ENCODE measurements at places on chromosomes 6 and 20.

GRCh38 chr6:163415620-163416556 lies 1.4 kb downstream of the QKI start:
- no peak for DNase-seq

DNA sequence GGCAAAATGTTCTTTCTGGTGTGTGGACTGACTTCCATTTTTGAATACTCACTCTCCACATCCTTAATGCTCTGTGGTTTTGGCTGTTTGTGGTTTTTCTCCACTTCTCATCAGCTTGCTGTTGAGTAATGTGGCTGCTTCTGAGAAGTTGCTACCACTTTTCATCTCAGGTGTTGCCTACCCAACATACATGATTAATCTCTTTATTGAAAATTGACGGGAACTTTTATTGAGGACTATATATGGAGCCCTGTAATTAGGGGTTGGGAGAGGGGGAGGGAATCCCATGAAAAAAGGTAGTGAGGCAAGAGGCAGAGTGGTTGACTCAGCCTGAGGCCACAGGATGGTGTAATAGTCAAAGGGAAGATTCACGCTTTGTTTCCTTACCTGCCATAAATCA lies 17.6 kb downstream of the IL22RA2 start:
- no peak for DNase-seq

- no peak for DNase-seq
These were observed at the start of gene SLC22A23 for GRCh38 chr6:3456898-3457709. Gene SLC22A23 (minus strand): TSS chr6:3457050. CDS start chr6:3456559, 491 bp downstream.

GRCh38 chr6:125797120-125797885 lies 6.5 kb downstream of the NCOA7 start:
- DNase-seq, result no peak

GRCh38 chr6:90156861-90157260 lies 139.8 kb downstream of the BACH2 start:
- no peak for DNase-seq

- DNase-seq, result no peak
These were observed 18.1 kb downstream of the PLEKHG1 start for GRCh38 chr6:150617496-150618460.

DNA sequence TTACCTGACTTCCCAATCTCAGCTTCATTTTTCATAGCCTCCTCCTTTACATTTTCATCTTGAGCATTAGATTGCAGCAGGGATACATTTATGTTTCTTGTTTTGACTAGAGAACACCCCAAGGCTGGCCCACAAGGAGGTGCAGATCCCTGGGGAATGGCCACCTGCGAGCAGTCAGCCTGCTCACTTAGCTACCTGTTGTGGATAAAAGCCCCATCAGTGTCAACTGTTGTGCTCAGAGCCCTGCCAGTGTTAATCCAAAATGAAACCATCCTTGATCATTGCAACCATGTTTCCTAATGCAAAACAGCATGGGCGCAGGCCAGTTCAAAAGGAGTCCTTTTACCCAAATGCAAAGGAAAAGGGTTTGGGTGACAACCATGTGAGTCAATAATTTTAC lies 50.8 kb downstream of the CNR1 start:
- no peak for DNase-seq

DNA sequence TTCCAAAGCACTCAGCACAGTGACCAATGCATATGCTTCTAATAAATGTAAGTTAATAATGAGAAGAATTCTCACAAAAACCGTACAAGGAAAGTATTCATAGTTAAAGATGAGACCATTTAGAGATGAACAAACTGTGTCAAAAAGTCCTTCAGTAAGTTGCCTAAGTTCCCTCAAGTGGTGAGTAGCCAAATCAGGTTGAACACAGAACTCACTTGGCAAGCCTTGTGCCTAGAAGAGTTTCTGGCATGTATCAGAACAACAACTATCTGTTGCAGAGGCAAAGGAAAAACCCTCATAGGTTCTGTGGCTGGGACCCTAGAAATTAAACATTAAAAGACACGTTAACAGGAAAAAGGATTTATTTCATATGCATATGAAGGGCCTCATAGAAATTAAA lies 129.6 kb upstream of the DOK5 start:
- DNase-seq, result no peak

DNA sequence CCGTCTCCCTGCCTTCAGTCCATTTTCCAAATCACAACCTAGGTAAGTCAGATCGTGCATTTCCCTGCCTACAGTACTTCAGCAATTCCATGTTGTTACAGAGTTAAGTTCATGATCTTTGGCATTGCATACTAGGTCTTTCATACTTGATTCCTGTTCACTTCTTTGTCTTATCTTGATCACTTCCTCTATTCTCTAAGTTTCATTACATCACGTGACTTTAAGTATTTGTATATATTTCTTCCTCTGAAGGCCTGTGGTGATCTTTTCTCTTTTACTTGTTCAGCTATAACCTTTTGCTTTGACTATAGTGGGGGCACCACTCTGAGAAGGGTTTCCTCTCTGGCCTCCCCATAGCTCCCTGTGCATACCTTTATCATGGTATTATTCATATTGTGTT lies 100.2 kb downstream of the TRMT11 start:
- no peak for DNase-seq

GRCh38 chr20:41452226-41452625 lies 85.6 kb upstream of the EMILIN3 start:
- DNase-seq, result no peak

DNA sequence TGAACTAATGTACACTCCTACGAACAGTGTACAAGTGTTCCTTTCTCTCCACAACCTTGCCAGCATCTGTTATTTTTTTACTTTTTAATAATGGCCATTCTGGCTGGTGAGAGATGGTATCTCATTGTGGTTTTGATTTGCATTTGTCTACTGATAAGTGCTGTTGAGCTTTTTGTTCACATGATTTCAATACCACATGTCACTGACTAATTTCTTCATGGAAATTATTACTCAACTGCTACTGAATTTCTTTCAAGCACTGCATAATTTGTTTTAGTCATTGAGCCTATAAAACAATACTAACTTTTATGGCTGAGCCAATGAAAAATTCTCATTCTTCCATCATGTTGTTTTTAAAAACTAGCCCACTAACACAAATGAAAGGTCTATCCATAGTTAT lies 115.4 kb downstream of the FRK start:
- DNase-seq, result no peak

DNA sequence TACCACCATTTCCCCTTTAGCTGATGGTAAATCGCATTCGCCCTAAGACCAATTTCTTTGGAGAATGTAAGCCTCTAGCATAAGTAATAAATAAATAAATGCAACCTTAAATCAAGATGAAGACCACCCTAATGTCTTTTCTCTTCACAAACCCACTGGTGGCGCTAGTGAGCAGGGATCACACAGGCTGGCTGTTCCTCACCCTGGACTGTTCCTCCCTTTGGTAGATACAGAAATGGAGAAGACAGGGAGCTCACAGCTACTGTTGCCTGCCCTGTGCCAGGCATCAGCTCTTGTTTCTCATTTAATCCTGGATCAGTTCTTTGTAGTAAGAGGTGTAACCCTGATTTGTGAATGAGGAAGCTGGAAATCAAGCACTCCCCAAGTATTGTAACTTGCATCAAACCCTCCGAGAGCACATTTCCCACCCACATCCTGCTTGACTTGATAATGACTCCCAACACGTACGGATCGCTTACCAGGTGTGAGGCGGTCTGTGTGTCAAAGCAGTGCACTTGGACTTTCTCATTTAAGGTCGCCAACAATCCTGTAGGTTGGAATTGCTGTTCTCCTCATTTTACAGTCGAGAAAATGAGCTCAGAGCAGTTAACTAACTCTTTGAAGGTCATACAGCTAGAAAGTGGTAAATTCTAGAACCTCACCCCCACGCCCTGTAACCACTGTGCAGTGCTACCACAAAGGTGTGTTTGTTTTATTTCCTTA lies 236.1 kb downstream of the TSHZ2 start:
- no peak for DNase-seq

- no peak for DNase-seq
These were observed 21.9 kb upstream of the CD2AP start for GRCh38 chr6:47455533-47456209.

- DNase-seq, result no peak
These were observed 12.7 kb downstream of the GPLD1 start for GRCh38 chr6:24476631-24477030.

DNA sequence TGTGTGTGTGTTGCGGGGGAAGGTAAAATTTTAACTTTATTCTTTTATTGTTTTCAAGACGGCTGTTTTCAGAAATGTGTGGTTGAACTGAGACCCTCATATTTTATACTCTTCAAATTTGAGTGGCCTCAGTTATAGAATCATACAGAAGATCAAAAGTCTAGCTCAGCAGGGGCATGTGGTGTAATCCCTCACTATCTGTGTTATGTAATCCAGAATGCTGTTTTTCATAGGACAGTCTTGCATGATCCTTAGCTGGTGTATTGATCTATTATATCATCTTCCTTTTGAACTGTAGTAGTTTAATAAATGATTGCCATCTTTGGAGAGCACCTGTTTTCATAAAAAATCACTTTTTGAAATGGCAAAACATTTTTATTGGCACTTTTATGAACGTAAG lies 1.4 kb downstream of the PLCB4 start:
- DNase-seq, result no peak

Measured in cerebellar nuclear complex (tissue), 1 donor.